ENCODE measurements at places on chromosomes 2 and 18.
A peak's percentile ranks its signal among the peaks of the same experiment; 100 is the strongest.

DNA sequence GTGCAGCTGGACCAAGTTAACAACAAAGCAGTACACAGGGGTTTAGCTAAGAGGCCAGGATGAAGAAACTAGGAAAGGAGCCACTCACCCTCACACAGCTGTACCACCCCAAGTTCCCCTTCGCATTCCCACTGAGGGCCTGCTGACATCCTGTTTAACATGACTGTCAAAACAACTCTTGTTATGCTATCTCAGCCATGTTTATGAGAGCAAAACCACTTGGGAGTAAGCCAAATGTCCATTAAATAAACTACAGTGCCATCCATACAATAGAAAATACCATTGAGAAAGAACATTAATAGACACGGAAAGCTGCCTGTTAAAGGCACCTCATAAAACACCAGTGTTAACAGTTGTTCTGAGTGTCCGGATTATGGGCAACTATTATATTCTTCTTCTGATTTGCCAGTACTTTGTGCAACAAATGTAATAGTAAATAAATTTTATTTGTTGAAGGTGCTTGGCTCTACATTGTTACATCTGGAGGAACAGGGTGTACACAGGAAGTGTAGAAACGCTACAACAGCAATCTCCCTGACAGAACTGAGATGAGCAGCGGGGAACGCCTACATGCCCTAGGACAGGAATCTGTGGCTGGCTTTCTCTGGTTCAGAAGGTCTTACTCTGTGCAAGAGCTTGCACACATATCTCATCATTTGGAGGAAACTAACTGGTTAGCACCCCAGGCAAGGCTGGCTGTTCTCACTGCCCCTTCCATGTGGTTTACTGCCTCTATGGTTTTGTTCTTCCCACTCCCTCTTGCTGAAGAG is 85.6 kb downstream of the EHD3 start:
- peak; percentile 73 for DNase-seq

- no peak for DNase-seq
Measured at GRCh38 chr2:235085476-235085875, 133.7 kb downstream of the SH3BP4 start.

DNA sequence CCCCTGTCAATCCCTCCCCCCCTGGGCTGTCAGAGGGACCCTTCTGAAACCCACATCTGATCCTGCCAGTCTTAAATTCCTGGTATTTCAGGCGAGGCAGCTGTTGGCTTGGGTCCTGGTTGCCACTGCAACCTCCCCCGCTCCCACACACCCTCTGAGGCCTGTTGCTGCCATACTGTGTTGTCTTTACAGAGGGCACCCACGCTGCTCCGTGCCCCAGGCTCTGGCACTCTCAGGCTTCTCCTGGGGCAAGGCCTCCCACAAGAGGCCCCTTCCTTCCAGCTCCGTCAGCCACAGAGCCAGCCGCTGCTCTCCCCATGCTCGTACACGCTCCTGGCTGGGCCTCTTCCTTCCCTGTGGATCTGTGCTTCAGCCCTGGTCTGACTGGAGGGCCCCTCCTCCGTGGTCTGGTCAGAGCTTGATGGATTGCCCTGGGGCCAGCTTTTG is 8.6 kb downstream of the CABLES1 start:
- no peak for DNase-seq

GRCh38 chr2:150042500-150043171 is 444.8 kb downstream of the RND3 start:
- DNase-seq = no peak

GRCh38 chr2:219252084-219252483 is 959 bp upstream of the TUBA4B start:
- DNase-seq = peak; percentile 55

GRCh38 chr2:8636721-8637636 is 44.9 kb upstream of the ID2 start:
- no peak for DNase-seq

GRCh38 chr2:207770602-207771404 is 1.1 kb upstream of the FZD5 start:
- DNase-seq = no peak

DNA sequence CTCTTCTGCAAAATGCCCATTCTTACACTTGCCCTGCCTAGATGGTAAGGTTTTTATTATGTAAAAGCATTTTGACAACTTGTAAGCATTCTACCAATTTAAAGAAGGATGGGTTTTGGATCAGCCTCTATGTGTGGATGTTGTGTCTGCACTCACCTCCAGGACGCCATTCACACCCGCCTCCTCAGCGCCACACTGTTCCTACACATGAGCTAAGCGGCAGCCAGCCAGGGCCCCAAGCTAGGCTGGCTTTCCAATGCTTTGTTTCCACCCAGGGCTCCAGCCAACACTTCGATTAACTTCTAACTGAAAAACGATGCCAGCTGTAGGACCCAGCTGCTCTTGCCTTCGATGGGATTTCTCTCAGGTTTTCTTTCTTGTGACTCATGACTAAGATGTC is 73.3 kb upstream of the FZD7 start:
- DNase-seq = no peak

GRCh38 chr18:2627821-2628276 is 27.7 kb upstream of the SMCHD1 start:
- peak; percentile 86 for DNase-seq

DNA sequence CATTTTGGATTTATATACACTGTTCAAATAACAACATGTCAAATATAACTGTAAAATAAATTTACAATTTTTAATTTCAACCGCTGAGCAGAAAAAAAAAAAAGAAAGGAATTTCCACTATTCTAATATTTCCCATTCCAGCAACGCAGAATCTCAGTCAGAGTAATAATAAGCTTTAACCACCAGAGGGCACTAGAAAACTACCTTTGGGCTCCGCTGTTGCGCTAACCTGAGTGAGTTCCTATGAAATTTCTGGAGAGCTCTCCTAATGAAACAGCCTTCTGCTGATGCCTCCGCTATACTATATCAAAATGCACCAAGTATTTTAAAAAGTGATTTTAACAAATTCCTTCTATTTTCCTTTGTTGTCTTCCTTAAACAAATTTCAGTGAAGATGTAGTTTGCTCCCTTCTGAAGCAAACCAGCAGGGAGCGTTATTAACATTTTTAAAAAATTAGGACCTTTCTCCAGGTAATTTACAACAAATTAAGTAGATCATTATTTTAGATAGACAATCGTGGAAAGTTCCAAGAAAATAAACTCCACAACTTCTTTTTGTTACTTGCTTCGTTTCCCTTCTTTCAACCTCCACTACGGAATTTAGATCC is 23.0 kb downstream of the ERMN start:
- peak; percentile 74 for DNase-seq

GRCh38 chr2:58057707-58058530 is 11.3 kb downstream of the VRK2 start:
- DNase-seq = no peak

- DNase-seq = no peak
Measured at GRCh38 chr18:26309281-26309680, 83.0 kb downstream of the TAF4B start.

- DNase-seq = no peak
Measured at GRCh38 chr18:76943542-76944339, 121.4 kb downstream of the ZNF236 start.

- DNase-seq = no peak
Measured at GRCh38 chr2:154374416-154374815, 324.1 kb upstream of the KCNJ3 start.

DNA sequence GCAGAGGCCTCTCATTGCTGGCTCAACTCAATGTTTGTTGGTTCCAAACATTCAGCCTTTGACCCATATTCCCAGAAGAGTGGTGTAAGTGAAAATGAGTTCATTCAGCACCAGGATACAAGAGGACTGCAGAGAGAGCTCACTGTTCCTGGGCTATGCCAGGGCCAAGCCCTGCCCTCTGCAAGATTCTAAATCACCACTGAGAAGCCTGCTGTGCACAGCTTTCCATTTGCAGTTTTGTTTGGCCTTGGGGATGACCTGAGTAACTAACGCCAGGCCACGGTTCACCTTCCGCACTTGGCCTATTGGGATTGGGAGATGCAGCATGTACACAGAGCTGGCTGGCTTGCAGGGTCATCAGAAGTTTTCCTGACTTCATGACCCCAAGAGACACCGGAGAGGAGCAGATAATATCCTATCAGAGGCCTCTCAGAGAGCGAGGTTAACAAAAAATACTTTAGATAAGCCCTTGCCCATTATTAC is 12.6 kb downstream of the GKN1 start:
- DNase-seq = no peak

- no peak for DNase-seq
Measured at GRCh38 chr2:60699617-60700016, 56.5 kb upstream of the PAPOLG start.

DNA sequence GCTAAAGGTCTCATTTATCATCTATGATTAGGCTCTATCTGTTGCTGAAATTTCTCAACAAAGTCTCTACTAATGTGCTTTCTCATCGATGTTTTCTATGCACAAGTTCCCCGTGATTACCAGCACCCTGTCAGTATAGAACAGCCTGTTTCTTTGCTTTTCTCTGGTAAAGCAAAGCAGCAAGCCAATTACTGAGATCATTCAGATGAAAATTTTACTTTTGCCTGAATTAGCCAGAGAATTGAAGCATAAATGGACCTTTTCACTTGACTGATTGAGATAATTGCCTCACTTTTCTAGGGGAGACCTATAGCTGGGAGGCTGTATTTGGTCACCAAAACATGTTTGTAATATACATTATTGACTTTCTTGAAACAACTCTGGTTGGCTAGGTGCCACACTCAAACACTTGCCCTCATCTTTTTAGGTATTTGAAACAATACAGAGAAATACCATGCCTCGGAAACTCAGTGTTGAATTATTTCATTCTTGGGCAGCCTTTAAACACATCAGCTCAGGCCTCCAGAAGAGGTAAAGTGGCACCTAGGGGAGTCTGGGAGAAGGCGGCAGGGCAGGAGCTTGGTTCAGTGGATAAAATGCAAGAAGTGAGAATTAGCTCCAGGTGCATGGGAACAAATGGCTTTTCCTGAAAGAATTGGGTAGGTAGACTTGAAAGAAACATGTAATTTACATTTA is 96.2 kb downstream of the GALNT3 start:
- no peak for DNase-seq

GRCh38 chr2:85545780-85546240 is 6.8 kb downstream of the MAT2A start:
- DNase-seq = peak; percentile 34

DNA sequence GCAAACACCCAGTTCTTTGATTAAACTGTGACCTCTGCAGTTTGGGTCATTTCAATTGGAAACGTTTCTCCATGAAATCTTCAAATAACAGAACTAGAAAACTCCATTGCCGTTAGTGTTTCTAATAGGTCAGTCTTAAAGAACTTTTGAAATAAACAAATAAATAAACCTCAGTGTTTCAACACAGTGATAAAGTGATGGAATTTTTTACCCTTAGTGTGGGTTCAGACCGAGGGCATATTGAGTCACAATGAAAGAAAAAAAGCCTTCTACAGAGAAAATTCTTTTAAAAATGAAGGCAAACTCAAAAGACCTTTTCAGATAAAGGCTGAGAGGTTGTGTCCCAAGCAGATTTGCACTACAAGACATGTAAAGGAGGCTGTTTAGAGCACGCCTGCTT is 149.6 kb downstream of the NCKAP5 start:
- DNase-seq = no peak

GRCh38 chr2:46669996-46670793 is 190.8 kb downstream of the TMEM247 start:
- DNase-seq = peak; percentile 64

DNA sequence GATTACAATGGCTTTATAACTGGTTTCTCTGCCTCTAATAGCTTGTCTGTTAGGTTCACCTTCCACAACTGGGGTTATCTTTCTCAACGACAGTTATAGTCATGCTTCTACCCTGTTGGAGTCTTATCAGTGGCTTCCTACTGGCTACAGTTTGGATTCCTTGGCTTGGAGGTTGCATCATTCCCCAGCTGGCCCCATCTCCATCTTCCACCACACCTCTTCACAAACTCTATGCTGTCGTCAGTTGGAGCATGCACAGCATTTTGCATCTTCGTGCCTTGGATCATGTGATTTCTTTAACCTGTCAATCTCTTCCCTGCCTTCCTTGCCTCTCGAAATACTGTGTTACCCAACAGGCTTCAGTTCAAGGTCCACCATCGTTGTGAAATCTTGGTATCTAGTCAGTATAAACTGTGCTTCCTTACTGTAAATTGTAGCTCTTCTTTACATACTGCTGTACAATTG is 316.3 kb upstream of the CXCR4 start:
- no peak for DNase-seq

DNA sequence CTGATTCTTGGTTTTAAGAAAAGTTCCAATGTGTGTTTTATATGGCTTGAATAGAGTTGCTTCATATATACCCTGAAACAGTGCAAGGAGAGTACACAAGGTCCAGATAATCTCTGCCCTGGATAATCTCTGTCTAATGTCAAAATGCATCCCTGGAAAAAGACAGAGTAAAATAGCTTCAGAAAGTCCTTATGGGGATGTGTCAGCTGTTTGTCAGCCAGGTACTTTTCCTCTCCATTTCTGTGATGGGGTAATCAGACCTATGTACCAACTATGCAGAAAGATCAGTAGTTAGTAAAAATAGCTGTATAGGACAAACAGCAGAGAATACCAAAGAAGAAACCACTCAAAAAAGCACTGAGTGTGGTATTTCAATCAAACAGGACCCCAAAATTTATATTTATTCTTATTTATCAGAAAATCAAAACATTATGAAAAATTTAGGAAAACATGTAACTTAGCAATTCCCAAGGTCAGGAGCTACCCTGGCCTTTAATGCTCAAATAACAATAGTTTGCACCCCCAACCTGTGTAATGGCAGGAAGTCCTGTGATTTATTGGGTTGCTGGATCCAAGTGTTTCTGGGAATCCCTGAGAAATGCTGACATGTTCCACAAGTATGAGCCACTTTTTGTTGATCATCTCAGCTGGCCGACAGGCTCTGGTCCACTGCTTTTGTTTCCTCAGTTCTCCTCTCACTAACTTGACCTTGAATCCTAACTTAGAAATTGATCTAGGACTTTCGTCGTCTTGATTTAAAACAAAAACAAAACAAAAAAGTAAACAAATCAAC is 69.6 kb downstream of the MDH1 start:
- DNase-seq = no peak

GRCh38 chr2:28381225-28382180 is 11.2 kb upstream of the FOSL2 start:
- no peak for DNase-seq

GRCh38 chr2:20430035-20430434 is 16.8 kb upstream of the RHOB start:
- DNase-seq = no peak

GRCh38 chr2:215751200-215751910 is 262.0 kb downstream of the MREG start:
- no peak for DNase-seq

GRCh38 chr18:77969972-77970371 is 720.3 kb downstream of the GALR1 start:
- no peak for DNase-seq

GRCh38 chr2:180289627-180290026 is 282.5 kb upstream of the CWC22 start:
- no peak for DNase-seq

GRCh38 chr2:119301413-119301812 is 65.2 kb downstream of the C2orf76 start:
- no peak for DNase-seq

GRCh38 chr2:30963184-30963583 is 155.9 kb upstream of the CAPN13 start:
- no peak for DNase-seq
